ENCODE measurements at places on chromosomes 13 and 19. TPM values are rescaled to one million over a fixed set of nuclear protein-coding genes. Genes with fewer than 3 reads are reported as not detected.

The PTGIR gene
- total RNA-seq = 1.1 TPM

The DAND5 gene
- 0.20 TPM for total RNA-seq

The METTL21C gene
- not detected for total RNA-seq

The SSC5D gene
- 1.3 TPM for total RNA-seq

The SPRYD7 gene
- total RNA-seq = 7.5 TPM

The NTF4 gene
- not detected for total RNA-seq

The CNFN gene
- not detected for total RNA-seq

The SHFL gene
- total RNA-seq = 23.6 TPM

- DNase-seq = peak; percentile 12
Measured at GRCh38 chr13:75789451-75790197, 153.5 kb downstream of the LMO7 start.

GRCh38 chr19:45468803-45469131 is 971 bp downstream of the FOSB start:
- DNase-seq = no peak

DNA sequence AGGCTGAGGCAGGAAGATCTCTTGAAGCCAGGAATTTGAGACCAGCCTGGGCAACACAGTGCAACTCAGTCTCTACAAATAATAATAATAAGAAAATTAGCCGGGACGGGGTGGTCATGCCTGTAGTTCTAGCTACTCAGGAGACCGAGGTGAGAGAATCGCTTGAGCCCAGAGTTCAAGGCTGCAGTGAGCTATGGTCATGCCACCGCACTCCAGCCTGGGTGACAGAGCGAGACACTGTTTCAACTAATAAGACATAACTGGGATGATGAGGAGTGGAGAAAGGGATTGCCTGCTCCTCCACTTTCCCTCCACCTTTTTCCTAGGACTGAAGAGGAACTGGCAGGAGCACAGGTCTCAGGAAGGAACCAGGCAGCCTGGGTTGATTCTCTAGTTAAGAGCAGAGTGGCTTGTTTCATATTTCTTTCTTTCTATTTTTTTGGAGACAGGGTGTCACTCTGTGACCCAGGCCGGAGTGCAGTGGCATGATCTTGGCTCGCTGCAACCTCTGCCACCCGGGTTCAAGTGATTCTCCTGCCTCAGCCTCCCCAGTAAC is 4.6 kb upstream of the GPI start:
- no peak for DNase-seq

GRCh38 chr13:43000676-43001075 is 8.6 kb upstream of the EPSTI1 start:
- peak; percentile 21 for DNase-seq

GRCh38 chr19:54178581-54179261 is 5.8 kb upstream of the TMC4 start:
- DNase-seq = no peak

DNA sequence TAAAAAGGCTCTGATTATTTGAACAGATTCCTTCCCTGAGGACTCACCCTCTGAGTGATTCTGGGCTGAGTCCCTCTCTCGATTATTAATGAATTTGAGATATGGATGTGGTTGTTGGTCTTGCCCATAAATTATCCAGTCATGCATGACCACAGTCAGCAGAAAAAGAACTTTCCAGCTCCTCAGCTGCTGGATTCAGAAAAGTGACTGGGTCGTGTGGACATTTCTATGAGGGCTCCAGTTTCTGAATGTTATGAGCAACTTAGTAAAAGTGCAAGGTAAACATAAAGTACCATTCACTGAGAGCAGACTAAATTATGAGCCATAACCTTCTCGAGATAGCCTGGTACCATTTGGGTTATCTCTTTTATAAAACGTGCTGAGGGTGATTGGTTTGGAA is 100.1 kb upstream of the CLDN10 start:
- DNase-seq = no peak

- peak; percentile 87 for DNase-seq
Measured at GRCh38 chr13:110319774-110320509, 12.9 kb downstream of the COL4A2 start.

- DNase-seq = no peak
Measured at GRCh38 chr19:41718761-41719160, 10.3 kb downstream of the CEACAM5 start.

DNA sequence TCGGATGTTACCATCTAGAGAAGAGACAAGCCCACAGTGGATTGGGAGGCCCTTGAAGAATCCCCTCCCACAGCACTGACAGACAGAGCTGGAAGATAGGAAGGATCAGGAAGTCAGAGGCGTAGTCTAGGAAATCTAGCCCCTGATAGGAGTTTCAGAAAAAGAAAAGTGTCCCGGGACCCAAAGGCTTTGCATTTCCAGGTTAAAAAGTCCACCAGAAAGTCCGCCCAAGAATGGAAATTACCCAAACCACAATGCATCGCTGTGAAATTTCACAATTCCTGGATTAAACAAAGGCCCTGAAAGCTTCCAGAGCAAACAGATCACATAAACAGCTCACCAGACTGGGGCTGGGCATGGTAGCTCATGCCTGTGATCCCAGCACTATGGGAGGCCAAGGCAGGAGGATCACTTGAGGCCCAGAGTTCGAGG is 146.9 kb downstream of the KDM4B start:
- DNase-seq = no peak

DNA sequence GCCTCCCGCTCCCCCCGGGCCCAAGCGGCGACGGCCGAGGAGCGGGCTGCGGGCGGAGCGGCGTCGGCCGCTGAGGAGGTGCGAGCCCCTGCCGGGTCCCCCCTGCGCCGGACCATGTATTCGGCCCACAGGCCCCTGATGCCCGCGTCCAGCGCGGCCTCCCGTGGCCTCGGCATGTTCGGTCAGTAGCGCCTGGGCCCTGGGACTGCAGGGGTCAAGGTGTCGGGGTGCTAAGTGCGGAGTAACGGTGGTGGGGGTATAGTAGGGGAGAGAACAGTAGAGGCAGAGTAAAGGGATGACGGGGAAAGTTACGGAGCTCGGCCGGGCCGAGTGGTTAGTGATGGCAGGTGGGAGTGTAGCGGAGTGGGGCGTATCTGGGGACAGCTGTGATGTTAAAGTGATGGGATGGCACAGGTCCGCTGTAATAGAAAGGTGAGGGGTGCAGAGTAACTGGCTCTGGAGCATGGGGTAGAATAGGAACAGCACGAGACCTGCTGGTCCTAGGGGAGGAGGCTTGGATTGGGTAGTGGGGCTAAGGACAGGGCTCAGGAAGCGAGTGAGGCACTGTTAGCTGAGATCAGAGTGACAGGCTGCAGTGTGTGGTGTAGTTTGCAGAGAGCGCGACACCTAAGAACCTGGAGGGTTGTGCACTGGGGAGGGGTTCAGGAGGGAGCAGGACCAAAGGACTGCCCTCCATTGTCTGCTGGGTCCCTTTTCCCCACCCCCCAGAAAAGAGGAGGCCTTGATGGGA is 15.7 kb downstream of the CIC start:
- peak; percentile 20 for DNase-seq

DNA sequence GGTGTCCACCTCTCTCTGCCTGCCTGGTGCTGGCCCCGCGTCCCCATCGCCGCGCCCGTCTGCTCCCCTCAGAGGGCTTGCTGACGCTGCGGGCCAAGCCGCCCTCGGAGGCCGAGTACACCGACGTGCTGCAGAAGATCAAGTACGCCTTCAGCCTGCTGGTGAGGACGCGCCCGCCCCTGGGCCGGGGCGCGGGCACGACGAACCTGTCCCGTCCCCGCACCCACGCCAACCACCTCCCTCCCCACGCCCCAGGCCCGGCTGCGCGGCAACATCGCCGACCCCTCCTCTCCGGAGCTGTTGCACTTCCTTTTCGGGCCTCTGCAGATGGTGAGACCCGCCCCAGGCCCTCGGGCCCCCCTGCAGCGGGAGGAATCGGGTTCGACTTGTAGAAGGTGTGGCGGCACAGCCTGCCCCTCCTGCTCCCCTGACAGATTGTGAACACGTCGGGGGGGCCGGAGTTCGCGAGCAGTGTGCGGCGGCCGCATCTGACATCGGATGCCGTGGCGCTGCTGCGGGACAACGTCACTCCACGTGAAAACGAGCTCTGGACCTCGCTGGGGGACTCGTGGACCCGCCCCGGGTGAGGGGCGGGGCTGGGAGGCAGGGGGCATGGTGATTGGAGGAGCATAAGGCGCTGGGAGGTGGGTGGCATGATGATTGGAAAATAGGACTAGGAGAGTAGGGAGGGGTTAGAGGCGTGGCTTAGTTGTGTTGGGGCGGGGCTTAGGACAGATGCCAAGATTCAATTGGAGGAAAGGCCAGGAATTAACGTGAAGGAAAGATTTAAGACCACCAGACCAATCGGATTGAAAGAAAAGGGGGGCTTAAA is 6.6 kb downstream of the EPS8L1 start:
- peak; percentile 70 for DNase-seq

GRCh38 chr19:16497837-16498236 is 1.6 kb downstream of the C19orf44 start:
- DNase-seq = no peak

- no peak for DNase-seq
Measured at GRCh38 chr13:69109891-69110525, 997.6 kb upstream of the ATXN8OS start.

DNA sequence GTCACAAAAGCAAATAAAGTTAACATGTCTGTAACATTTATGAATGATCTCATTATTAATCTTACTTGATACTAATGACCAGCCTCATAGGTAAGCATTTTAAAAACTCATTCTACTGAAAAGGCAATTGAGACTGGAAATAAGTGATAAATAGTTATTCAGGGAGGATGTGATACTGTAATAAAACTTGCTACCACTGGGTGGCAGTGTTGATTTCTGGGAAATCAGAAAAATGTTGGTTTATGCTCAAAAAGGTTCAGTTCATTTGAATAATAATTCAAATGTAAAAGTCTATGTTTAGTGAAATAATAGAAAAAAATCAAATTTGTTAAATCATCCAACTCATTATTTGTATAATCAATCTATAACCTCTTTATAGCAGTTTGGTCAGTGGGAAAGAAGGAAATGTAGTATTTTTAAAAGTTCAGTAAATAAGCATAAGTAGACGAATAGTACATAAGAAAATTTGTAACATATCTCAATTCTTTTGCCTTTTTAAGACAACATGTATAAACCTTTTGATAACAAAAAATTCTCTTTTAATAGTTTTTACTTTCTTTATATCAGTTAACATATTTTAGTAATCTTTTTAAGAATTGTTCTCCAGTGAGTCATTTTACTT is 9.6 kb downstream of the ABHD13 start:
- peak; percentile 55 for DNase-seq

GRCh38 chr13:25213715-25214114 is 41.6 kb upstream of the AMER2 start:
- no peak for DNase-seq

GRCh38 chr19:56748378-56748777 is 76.8 kb upstream of the ZNF835 start:
- no peak for DNase-seq
